Bronchial smooth muscle cell (primary cell): ENCODE measurements at places on chromosomes 5 and 9. TPM values are rescaled to one million over a fixed set of nuclear protein-coding genes. Genes with fewer than 3 reads are reported as not detected.

The DRD1 gene
- under 0.01 TPM in 1 of 2 replicates, not detected in the other for total RNA-seq

The NCBP1 gene
- total RNA-seq: 28.9 and 30.3 TPM in 2 replicates

The OR1Q1 gene
- total RNA-seq: not detected in 2 replicates

The ARAP3 gene
- total RNA-seq: 2.8 and 3.5 TPM in 2 replicates

The C5orf46 gene
- 0.95 TPM in 1 of 2 replicates, not detected in the other for total RNA-seq

The SLC34A1 gene
- total RNA-seq: under 0.01 TPM in 1 of 2 replicates, not detected in the other

The SIMC1 gene
- 1.6 and 1.7 TPM in 2 replicates for total RNA-seq
